ENCODE measurements at places on chromosomes 5 and 9. TPM values are rescaled to one million over a fixed set of nuclear protein-coding genes. Genes with fewer than 3 reads are reported as not detected.

Gene GMCL2
- not detected for total RNA-seq

Gene GPRIN1
- 15.3 TPM for total RNA-seq

Gene ATOSB
- 32.1 TPM for total RNA-seq

Gene MLANA
- total RNA-seq: not detected

Gene PCDHGB5
- 17.8 TPM for total RNA-seq

Gene SOX30
- 0.17 TPM for total RNA-seq

Gene MARCOL
- total RNA-seq: not detected

Gene INSL6
- total RNA-seq: not detected

Gene NEUROG1
- not detected for total RNA-seq

Gene RALGPS1
- 5.4 TPM for total RNA-seq

Gene GDA
- 14.6 TPM for total RNA-seq

Gene C9
- 0.20 TPM for total RNA-seq

Gene GRM6
- total RNA-seq: not detected

Gene PTGER4
- total RNA-seq: 1.6 TPM

Gene BAAT
- total RNA-seq: 0.94 TPM

Gene MEIKIN
- not detected for total RNA-seq

Gene ENHO
- not detected for total RNA-seq

Gene SPATA31D4
- total RNA-seq: not detected

Gene OR1Q1
- total RNA-seq: not detected

Gene SHISAL2B
- total RNA-seq: not detected

Gene CFAP90
- not detected for total RNA-seq

Gene LVRN
- total RNA-seq: not detected

Gene NSG2
- not detected for total RNA-seq

Gene ENC1
- total RNA-seq: 219 TPM

Gene SLIT3
- total RNA-seq: 3.3 TPM

Gene MAPK9
- 31.3 TPM for total RNA-seq

Gene LCNL1
- total RNA-seq: not detected

Gene IFNA4
- total RNA-seq: not detected

Gene GARNL3
- total RNA-seq: 9.0 TPM

Gene SLC23A1
- 1.4 TPM for total RNA-seq

Gene ZNF474
- total RNA-seq: 0.17 TPM

Gene CPEB4
- 66.6 TPM for total RNA-seq

Gene SELENOP
- total RNA-seq: 65.8 TPM

Gene ADGRV1
- total RNA-seq: 0.35 TPM

Gene FOXD4L4
- total RNA-seq: 0.20 TPM

Gene N4BP3
- total RNA-seq: 2.6 TPM

Gene PPP1R26
- total RNA-seq: 22.7 TPM

Gene OR13C2
- total RNA-seq: not detected

Gene GOLM1
- total RNA-seq: 177 TPM

Gene SPOCK1
- 224 TPM for total RNA-seq

Gene PRDM9
- not detected for total RNA-seq

Gene ECM2
- not detected for total RNA-seq

Gene FAM200C
- 4.3 TPM for total RNA-seq

Gene CA9
- total RNA-seq: 6.9 TPM

Gene PPP3R2
- total RNA-seq: not detected

Gene NEURL1B
- total RNA-seq: 1.6 TPM

Gene KIF12
- total RNA-seq: 40.1 TPM

Gene CDH18
- not detected for total RNA-seq

Gene AGXT2
- not detected for total RNA-seq

Gene DOCK8
- 1.6 TPM for total RNA-seq

Gene BTNL8
- 0.35 TPM for total RNA-seq

Gene PLAA
- 60.9 TPM for total RNA-seq
